ENCODE measurements at places on chromosomes 11 and 22.

- DNase-seq: no peak
Observed at GRCh38 chr11:71931245-71931602, 2.4 kb downstream of the RNF121 start.

GRCh38 chr11:108915666-108916065 lies 250.8 kb downstream of the DDX10 start:
- DNase-seq: no peak

DNA sequence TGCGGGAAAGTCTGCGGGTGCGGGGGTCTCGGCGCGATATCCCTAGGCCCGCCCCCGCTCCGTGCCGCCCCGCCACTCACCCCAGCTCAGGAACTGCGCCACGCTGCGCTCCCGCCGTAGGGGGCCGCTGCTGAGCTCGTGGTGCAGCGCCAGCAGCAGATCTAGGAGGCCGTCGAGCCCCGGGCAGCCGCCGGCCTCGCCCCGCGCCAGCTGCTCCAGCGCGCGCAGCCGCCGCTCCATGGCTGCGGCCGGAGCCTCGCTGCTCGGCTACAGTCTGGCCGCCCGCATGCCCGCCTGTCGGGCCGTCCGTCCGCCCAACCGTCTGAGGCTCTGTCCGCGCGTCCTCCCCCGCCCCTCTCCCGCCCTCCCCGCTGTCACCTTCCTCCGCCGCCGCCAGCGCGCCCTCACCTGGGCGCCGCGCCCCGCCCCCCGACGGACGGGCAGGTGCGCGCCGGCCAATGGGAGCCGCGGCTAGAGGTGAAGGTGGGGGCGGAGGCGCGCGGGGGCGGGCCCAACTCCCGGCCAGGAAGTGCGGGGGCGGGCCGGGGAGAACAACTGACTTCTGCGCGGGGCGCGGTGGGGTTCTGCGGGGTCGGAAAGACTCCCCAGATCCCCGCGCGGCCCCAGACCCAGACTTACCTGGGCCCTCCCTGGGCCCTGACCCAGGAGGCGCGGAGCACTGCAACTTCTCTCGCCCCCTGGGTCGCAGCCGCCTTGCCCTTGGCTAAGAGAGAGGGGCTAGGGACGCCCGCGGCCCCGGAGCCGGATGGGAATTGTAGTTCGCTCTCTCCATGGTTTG lies at the start of gene CDC42BPG:
Gene CDC42BPG (minus strand): TSS at position 324 of the 799 bp plus-strand sequence. CDS start 84 bp downstream, at position 240.
- DNase-seq: peak; percentile 50

GRCh38 chr11:13287036-13287435 lies 9.4 kb downstream of the BMAL1 start:
- DNase-seq: no peak

GRCh38 chr11:100296051-100296679 lies 390.9 kb upstream of the ARHGAP42 start:
- no peak for DNase-seq

DNA sequence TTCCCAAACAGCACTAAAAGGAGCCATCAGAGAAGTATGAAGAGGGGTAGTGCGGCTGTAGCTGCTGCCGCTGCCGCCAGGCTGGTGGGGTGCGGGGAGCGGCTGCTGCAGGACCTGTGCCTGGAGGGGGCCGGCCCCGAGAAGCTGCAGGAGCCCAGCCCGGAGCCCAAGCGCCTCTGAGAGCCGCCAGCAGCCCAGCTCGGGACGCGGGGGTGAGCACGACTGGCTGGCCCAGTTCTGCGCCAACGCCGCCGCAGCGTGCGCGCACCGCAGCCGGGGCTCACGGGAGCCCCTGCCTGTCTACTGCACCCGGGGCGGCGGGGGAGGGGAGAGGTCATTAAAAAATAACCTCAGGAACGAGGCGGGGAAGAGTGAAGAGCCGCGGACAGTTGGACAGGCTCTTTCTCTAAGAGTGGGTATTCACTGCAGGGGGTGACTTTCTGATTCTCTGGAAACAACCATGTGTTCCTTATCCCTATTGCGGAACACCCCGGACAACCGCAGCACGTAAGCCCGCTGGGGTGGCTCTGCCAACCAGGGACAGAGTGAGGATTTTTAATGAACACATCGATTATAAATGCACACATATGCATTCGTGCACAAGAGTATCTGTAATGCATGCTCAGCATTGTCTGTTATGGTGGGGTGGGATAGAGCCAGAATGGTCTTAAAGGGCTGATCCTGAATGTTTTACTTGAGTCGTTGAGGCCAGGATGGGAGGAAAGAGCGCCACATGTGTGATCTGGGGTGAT lies 453 bp downstream of the GAS2 start:
- no peak for DNase-seq

DNA sequence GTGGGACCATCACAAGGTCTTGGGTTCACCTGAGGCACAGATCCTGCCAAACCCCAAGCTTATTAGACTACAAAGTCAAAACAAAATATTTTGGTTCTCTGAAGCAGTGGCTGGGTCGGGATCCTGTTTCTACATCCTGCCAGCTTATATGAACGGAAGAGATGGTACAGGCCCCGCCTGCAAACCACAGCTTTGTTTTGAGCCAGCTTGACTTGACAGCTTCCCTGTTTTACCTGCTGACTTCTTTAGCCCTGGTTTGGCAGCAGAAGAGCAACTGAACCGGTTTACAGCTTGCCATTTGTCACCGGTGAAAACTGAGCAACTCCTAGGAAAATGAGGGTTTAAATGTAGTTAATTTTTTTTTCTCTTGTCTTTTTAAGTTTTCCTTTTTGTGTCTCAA lies 11.4 kb downstream of the PACS1 start:
- peak; percentile 77 for DNase-seq

- DNase-seq: no peak
Observed at GRCh38 chr22:19663821-19664355, 50.4 kb upstream of the SEPTIN5 start.

- no peak for DNase-seq
Observed at GRCh38 chr22:30667107-30667493, 575 bp downstream of the DUSP18 start.

DNA sequence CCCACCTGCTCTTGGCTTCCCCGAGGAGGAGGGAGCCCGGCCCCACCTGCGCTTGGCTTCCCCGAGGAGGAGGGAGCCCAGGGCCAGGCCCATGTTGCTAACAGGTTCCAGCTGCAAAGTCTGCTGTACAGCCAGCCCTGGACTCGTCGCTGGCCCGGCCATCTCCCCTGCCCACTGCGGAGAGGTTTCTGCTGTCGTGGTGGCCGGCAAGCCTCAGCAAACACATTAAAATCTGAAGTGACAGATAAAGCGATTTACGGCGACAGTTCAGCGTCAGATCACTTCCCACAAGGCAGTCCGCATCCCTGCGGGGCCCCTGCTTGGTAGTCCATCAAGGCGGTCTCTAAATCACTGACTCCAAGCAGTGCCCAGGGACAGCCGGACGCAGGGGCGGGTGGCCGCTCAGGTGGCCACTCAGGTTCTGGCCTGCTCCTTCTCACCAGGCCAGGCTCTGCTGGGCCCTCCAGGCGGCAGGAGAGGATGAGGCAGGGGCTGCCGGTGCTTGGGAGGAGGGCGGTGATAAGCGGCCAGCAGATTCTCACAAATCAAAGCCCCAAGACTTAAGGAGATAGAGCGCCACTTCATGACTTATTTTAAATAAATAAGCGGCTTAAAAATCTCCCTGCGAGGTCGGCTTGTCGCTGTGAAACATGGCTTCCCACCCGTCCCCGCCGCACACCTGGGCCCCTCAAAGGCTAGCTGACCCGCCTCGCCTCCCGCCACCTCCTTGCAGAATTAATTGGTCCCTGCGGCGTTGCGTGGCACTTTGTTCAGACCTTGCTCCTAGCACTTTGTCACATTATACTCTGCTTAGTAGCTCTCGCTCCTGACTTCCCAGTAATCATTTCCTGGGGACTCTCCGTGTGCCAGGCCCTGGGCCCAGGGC lies 21.1 kb downstream of the MACROD1 start:
- DNase-seq: no peak

DNA sequence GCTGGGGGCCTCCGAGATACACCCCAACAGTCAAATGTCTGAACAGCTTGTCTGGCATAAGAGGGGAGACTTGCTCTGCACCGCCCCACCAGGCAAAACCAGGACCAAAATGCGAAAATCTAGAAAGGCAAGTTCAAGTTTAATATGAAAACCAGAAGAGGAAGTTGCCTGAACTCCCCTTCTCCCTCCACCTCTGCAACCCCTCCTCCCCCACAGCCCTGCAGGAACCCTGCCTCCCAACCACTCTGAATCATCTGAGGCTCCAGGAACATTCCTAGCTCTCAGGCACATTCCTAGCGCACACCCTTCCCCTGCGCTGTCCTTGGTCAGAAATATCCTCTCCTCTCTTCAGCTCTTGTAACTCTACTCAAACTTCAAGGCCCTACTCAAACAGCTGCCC lies 36.7 kb downstream of the ISX start:
- DNase-seq: peak; percentile 46

GRCh38 chr22:46867106-46867505 lies 104.7 kb downstream of the TBC1D22A start:
- DNase-seq: no peak

DNA sequence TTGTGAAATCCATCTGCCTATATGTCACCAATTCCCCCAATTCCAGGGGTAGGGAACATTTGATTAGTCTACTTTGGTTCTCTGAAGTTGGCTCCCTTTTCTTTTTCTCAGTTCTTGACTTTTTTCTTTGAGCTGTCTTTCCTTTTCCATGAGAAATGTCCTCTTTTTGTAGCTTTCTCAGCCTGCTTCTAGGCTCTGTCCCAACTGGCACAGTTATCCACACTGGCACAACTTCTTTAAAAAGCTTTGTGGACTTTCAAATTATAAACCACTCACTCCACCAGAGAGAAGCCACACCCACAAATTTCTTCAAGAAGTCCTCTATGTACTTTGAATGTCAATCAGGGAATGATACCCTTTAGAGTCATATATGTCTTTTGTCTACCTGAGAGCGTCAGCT lies 100.5 kb downstream of the TTC17 start:
- no peak for DNase-seq

DNA sequence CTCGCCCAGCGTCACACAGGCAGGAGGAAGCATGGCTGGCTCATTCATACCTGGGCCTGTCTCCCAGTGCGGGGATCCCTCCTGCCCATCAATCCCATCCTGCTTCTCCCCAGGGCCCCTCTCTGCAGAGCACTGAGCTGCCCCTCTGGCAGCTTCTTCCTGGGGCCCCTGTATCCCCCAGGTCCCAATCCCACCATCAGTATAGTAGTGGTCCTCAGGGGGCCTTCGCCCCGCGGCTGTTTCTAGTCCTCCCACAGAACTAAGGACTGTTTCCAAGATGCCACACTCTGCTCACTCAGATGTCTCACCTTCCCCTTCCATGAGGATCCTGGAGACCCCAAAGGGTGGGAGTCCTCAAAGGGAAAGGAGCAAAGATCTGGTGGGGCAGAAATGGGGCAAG lies 97.6 kb downstream of the PDE2A start:
- no peak for DNase-seq

DNA sequence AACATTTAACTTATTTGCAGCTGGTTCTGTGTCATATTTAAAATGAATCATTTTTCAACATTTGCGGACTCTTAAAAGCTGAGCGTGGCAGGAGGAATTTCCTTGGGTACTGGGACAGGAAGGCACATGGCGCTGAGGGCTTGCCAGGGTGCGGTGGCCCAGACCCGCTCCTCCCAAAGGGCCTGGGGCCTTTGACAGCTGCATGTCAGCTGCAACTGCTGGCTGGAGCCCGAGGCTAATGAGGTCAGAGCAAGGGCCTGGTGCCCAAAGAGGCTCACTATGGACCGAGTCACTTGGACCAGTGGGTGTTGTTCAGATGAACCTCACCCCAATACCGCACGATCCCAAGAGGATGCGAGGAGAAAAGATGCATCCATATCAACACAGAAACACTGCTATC lies 326.9 kb downstream of the CTTN start:
- no peak for DNase-seq

GRCh38 chr11:69400140-69400539 lies 81.3 kb upstream of the LINC01488 start:
- no peak for DNase-seq

DNA sequence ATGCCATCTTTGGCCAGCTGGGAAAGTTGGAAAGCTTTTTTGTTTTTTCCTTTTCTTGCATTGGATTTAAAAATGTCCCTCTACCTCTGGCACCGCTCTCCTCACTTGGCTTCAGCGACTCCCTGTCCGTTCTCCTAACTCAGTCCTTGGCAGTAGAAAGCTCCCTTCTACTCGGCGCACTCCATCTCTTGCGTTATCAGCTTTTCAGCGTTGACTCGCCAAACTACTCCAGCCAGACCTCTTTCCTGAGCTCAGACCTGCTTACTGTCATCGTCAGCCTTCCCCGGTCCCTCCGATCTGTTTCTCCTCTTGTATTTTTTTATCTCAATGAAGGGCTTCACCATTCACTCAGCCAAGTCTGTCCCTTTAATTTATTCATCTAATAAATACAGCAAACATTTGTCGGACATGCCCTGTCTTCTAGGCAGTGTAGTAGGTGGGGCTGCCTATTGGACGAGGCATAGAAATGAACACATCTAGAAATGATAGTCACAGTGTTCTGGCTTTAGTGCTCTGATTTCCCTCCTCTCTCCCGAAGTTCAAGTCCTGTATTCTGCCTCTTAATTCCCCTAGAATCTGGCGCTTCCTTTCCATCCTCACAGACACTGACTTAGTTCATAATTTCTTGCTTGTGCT lies 839 bp downstream of the CEP164 start:
- DNase-seq: peak; percentile 49

DNA sequence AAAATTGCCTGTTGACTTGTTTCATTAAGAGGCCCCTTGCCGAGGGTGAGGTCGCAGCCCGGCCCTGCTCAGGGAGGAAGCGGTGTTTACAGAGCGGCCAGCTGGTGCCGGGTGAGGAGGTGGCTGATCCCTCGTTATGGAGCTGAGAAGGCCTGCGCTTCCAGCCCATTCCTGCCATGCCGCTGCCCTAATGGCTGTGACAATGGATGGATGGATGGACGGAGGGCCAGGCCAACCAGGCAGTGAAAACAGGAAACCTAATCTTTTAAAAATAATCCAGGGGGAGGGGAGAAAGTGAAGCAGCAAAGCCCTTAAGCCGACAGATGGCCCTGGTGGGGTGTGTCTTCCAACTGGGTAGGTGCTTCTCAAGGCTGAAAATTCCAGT lies 38.5 kb downstream of the BCR start:
- DNase-seq: peak; percentile 54

- no peak for DNase-seq
Observed at GRCh38 chr11:111513240-111513605, 1.0 kb upstream of the BTG4 start.

GRCh38 chr22:40404251-40405177 lies 34.1 kb downstream of the SGSM3 start:
- DNase-seq: no peak

- no peak for DNase-seq
Observed at GRCh38 chr11:110711448-110711775, 825 bp downstream of the ARHGAP20 start.

GRCh38 chr22:37376643-37377042 lies 50.6 kb downstream of the ELFN2 start:
- no peak for DNase-seq

GRCh38 chr11:34499719-34500500 lies 13.7 kb downstream of the ELF5 start:
- peak; percentile 82 for DNase-seq

GRCh38 chr11:46315783-46316563 lies 31.3 kb upstream of the DGKZ start:
- no peak for DNase-seq

DNA sequence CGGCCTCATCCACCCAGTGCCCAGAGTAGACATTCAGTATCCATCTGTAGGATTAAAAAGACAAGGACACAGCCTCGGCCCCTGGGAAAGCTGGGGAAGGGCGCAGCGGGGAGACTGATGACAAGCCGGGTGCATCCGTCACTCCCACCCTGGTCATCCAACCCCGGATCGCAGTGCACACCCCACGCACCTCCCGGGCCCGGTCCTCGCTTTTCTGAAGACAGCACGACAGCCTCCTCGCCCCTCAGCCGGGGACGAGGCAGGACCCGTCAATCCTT lies 1.1 kb downstream of the FCHSD2 start:
- DNase-seq: peak; percentile 44

- no peak for DNase-seq
Observed at GRCh38 chr11:14269692-14270573, 89.0 kb downstream of the RRAS2 start.

- DNase-seq: peak; percentile 98
Observed at GRCh38 chr11:86459682-86460460, 85.2 kb downstream of the CCDC81 start.
